ENCODE measurements at places on chromosomes 11 and 22. TPM values are rescaled to one million over a fixed set of nuclear protein-coding genes. Genes with fewer than 3 reads are reported as not detected.

DNA sequence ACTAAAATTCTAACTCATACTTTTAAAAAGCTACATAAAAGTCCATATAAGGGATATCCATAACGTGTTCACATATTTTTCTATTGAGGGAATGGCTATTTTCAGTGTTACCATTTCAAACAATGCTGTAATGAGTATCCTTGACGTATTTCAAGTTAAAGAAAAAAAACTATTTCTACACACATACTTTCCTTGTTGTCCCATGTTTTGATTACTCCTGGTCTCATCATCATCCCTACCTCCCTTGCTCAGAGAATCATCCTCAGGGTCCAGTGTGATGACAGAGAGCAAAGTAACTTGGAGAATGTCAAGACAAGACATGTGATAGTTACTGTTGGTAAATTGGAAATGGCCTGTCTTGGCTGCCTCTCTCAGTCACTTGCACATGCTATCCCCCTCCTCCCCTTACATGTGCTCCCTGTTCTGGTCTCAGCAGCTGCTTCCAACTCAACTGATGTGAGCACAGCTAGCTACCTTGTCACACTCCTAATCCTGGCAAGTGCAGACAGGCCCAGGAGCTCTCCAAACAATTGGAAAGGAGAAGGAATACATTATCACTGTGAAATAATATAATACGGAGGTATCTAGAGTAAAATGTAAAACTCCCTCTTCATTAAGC lies 21.8 kb downstream of the NUMA1 start:
- no peak for DNase-seq

DNA sequence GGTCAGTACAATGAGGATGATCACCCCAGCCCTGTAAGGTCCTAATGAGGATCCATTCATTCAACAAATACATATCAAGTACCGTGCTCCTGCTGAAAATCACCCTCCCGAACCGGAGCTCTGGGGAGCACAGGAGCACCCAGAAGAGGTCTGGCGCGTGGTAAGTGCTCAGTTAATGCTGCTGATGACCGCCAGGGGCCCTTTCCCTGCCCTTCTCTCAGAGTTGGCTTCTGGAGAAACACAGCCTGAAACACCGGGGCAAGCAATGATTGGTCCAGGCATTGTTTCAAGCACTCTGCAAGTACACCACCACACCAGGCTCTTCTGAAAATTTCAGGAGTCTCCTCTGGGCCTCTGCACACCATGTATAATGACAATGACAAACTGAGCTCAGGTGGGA lies 3.8 kb upstream of the CCDC86 start:
- DNase-seq: peak; percentile 20

GRCh38 chr11:94870422-94870821 lies 102.3 kb downstream of the AMOTL1 start:
- DNase-seq: no peak

Gene TPP1
- total RNA-seq: 72.2 TPM

GRCh38 chr22:24147666-24148065 lies 33.6 kb upstream of the SUSD2 start:
- DNase-seq: peak; percentile 26

Gene PRR33
- 0.25 TPM for total RNA-seq

- DNase-seq: no peak
These were observed 22.3 kb upstream of the KCNJ11 start for GRCh38 chr11:17410606-17411379.

Gene RIMBP3B
- total RNA-seq: not detected

DNA sequence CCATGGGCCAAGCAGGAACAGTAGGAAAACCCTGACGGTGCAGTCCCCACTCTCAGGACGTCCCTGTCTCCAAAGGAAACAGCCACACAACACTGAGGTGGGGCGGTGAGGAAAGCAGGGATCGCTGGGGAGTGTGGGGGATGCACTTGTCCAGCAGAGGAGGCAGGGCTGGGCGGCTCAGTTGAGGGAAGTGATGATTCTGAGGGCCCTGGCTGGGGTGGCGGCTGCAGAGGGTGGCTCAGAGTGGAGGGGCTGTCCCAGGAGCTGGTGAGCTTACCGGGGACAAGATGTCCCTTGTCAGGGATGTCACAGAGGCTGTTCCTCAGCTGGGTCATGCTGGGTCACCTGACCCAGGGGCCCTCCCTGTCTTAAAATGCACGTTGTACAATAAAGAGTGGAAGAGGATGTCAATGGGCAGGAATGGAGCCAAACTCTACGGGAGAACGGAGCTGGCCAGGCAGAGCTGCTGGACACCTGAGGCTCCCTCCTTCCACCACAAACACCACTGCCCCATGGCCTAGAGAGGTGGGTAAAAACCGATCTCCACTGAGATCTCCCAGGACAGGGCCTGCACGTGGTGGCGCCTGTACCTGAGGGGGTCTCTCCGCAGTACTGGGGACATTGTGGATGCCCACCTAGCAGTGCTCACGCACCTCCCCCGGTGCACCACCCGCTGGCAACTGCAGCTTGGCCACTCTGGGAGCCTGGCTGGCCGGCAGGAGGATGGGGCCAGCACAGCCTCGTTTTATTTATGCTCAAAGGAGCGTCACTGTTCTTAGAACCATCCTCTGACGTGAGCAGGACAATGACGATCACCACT lies 9.7 kb upstream of the EFCAB6 start:
- DNase-seq: no peak

Gene DBX1
- total RNA-seq: not detected

Gene DNAJB7
- total RNA-seq: not detected

Gene C1QTNF5
- total RNA-seq: 24.3 TPM

DNA sequence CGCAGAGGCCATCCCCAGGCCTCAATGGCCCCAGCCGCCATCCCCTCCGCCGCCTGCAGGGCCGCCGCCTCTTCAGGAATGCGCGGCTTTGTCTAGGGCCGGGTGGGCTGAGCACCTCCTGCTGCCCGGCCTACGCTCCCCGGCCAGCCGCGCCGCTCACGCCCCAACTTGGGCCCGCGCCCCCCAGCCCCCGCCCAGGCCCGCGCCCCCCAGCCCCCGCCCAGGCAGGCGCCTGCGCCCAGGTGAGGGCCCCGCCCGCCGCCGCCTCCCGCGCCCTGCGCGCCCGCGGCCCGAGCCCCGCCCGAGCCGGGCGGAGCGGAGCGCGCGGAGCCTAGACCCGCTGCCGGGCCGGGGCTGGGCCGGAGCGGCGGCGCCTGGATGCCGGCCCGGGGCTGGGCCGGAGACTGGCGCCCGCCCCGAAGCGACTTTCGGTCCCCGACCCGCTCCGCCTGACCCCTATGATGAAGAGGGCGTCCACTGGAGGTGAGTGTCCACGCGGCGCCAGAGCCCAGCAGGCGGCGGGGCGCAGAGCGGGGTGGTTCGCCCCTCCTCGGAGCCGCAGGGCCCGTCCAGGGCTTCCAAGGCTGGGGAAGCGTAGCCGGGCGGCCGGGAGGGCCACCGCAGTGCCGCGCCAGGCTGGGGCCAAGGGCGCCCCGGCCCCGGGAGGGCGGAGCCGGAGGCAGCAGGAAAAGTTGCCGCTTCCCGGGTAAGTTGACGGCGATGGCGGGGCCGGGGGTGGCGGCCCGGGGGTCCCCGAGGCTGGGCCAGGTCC lies 34.3 kb upstream of the PRODH start:
- DNase-seq: no peak

Gene OR56A3
- total RNA-seq: not detected

Gene TMEM151A
- 0.31 TPM for total RNA-seq

Gene CRYBB1
- 0.91 TPM for total RNA-seq

Gene MMP27
- total RNA-seq: not detected

GRCh38 chr22:37639070-37639760 lies at the start of gene SH3BP1:
TSS of gene SH3BP1 (plus strand) at chr22:37639669. CDS start at chr22:37639788, 119 bp downstream.
- peak; percentile 58 for DNase-seq

DNA sequence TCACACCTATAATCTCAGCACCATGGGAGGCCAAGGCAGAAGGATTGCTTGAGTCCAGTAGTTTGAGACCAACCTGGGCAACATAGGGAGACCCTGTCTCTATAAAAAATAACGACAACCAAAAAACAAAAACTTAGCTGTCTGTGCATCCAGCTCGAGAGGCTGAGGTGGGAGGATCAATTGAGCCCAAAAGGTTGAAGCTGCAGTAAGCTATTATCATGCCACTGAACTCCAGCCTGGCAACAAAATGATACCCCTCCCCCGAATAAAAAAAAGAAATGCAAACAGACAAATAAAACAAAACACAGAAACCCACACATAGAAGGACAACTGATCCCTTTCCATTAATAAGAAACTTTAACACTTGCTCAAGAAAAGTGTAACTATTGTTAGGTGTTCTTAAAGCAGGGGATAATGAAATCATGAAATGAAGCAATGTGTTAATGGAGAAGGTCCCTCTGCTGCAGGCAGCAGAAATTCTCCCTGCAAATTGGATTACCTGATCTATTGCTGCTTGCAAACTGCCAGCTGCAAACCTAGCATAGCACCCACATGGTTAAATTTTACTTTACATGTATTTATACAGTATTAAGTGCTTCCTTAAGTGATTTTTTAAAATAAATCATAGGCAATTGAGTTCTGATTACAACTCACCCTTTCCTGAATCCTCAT lies 226.3 kb downstream of the SBF2 start:
- DNase-seq: no peak

- no peak for DNase-seq
These were observed 154.4 kb downstream of the SBF2 start for GRCh38 chr11:10139656-10140055.

DNA sequence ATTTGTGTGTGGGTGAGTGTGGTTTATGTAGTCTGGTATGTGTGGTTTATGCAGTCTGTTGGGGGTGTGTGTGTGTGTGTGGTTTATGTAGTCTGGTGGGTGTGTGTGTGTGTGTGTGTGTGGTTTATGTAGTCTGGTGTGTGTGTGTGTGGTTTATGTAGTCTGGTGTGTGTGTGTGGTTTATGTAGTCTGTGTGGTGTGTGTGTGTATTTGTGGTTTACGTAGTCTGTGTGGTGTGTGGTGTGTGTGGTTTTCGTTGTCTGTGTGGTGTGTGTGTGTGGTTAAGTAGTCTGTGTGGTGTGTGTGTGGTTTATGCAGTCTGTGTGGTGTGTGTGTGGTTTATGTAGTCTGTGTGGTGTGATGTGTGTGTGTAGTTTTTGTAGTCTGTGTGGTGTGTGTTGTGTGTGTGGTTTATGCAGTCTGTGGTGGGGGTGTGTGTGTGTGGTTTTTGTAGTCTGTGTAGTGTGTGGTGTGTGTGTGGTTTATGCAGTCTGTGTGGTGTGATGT lies 26.2 kb upstream of the PARVG start:
- DNase-seq: no peak

DNA sequence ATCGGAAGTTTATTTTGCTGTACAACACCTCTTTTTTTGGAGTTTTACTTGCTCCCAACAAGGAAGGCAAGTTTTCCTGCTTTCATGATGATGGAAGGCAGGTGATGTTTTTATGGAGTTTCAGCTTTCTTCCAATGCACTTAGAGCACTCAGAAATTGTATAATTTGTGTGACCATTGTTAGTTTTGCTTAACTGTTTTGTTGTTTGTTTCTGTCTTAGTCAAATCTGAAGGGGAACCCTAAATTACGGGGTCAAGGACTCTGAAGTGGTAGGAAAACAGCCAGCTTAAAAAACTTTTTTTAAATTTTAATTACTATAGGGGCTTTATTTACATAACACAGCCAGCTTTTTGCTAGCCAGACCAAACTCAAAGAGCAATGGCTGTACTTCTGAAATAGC lies 14.7 kb downstream of the APOL6 start:
- DNase-seq: no peak

Gene SLC6A5
- not detected for total RNA-seq

Gene OR4A16
- total RNA-seq: not detected
